Stimulated activated CD4-positive, alpha-beta T cell treated with anti-CD3 and anti-CD28 coated beads, Interleukin-4, amount 100 ng/mL, for 1 hour (primary cell): ENCODE measurements at places on chromosomes 16 and 17.
A peak's percentile ranks its signal among the peaks of the same experiment; 100 is the strongest.

GRCh38 chr17:55710410-55710809, 12.3 kb downstream of the TMEM100 start:
- DNase-seq: no peak

GRCh38 chr17:58391302-58391984, 25.9 kb downstream of the RNF43 start:
- DNase-seq: no peak

- no peak for DNase-seq
Measured at GRCh38 chr17:12097326-12097725, 76.6 kb downstream of the MAP2K4 start.

- no peak for DNase-seq
Measured at GRCh38 chr16:3590736-3591435, 13.7 kb upstream of the NLRC3 start.

DNA sequence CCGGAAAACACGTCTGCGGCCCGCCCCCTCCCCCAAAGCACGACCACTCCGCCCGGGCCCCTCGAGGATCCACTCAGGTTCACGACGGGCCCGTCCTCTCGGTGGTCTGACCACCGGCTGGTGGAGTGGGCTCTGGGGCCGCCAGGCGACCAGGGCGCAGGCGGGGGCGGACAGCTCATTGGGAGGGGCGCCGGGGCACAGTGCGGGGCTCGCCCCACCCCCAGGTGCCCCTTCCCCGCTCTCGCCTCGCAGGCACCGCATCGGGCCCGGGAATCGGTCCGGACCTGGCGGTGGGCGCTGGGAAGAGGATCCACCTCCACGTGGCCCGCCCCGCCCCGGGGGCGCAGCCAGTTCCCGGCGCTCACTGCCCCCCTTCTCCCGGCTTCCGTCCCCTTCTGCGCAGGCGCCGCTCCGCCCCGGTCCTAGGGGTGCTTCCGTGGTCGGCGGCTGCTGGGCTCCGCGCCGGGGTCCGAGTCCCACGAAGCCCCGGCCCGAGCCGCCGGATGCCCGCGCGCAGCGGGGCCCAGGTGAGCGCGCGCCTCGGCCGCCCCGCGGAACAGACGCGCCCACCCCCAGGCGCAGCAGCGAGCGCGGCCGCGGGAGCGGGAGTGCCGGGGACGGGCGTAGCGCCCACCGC, at the start of gene MPG:
TSS of gene MPG (plus strand) at position 419 of the 637 bp plus-strand sequence. CDS start at position 504, 85 bp downstream.
- DNase-seq: peak; percentile 84

- no peak for DNase-seq
Measured at GRCh38 chr17:77555741-77556291, 402.7 kb upstream of the TNRC6C start.

- no peak for DNase-seq
Measured at GRCh38 chr17:73508057-73508930, 136.0 kb downstream of the SDK2 start.

GRCh38 chr17:21375757-21376080, 438 bp upstream of the KCNJ12 start:
- DNase-seq: no peak

GRCh38 chr17:44122816-44123355, 555 bp downstream of the HDAC5 start:
- DNase-seq: peak; percentile 29

- DNase-seq: peak; percentile 21
Measured at GRCh38 chr17:35214631-35215273, 20.6 kb upstream of the SLC35G3 start.

DNA sequence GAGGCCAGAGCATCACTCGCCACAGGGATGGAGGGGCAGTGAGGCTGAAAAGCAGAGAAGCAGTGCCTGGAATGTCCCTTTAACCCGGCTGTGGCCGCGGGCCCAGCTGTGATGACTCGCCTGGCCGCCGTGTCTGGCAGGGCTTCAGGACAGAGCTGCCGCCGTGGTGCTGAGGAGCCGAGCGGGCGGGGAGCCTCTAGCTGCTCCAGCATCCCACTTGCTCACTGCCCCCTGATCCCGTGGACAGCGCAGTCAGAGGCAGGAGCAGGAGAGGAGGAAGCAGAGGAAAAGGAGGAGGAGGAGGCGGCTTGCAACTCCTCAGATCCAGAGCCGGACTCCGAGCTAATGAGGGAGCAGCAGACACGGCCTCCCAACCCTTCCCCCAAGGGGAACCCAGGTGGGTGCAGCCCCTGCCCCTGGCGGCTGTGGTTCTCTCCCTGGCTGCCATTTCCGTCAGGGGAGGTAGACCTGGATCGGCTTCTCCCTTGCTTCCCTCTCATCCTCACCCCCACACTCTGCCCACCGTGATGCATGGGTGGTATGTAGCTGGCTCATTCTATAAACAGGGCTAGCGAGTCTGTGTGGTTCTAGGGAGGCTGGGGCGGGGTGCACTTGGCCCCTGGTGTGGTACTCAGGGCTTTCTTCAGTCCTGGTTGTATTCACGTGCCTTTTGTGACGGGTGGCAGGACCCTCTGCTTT, 165.7 kb downstream of the CMIP start:
- no peak for DNase-seq

DNA sequence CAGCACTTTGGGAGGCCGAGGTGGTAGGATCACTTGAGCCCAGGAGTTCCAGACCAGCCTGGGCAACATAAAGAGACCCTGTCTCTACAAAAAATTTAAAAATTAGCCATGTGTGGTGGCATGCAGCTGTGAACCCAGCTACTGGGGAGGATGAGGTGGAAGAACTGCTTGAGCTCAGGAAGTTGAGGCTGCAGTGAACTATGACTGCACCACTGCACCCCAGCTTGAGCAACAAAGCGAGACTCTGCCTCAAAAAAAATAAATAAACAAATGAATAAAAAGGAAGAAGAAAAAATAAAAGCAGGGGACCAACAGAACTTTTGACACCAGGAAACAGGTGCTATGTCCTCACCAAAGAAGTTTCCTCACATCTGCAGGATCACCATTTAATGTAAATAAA, 14.2 kb downstream of the TERF2 start:
- DNase-seq: no peak

DNA sequence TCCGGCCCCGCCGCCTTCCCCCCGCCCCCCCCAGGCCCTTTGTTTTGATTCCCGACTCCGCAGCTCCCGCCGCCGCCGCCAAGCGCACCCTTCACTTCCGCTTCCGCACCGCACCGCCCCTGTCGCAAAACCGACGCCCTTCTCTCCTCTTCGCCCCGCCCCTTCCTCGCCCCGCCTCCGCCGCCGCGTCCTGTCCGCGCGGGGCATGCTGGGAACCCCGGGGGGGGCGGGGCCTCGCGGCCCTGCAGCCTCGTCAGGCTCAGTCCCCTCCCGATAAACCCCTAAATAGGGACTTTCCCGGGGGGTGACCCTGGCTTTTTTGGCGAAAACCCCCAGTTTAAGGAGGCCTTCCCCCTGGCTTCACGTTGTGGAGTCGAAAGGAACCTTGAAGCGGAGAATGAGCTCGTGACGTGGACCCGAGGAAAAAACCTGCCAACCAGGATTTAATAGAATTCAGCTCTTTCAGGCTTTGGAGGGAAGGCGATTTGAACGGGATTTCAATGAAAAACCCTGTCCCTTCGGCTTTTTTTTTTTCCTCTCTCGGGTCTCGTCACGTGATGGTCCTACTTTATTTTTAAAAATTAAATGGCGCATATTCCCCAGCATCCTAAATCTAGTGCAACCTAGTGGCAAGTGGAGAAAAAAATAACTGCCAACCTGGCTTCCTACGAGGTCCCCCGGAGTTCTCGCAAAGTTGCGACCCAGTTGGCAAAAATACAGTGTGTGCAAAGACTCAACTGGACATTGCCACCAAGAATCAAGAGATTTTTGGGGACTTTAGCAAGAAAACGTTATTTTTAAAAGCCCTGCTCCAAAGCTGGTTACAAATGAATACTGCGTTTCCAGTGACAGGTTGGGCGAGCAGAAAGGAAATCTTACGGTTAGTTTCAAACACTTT, at the start of gene MARF1:
TSS of gene MARF1 (minus strand) at position 107 of the 898 bp plus-strand sequence. CDS start 3,921 bp downstream, outside the sequence.
- DNase-seq: peak; percentile 100

GRCh38 chr17:42655528-42655927, 3.6 kb upstream of the TUBG2 start:
- no peak for DNase-seq

DNA sequence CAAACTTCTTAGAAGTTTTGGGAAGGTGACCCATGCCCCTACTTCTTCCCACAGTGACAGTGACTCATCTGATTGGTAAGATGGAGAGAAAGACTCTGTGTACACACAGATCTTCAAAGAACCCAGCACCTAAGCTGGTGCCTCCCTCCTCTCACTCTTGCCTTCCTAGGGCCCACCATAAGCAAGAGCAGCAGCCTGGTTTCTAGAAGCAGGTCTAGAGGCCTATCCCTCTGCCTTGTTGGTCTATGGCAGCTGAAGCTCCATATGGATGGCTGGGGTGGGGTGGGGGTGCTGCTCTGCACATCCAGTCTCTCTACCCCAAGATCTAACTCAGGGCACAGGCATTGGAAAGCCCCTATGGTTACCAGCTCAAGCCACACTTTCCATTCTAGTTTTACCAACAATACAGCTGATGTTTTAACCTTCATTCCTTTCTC, 47.5 kb downstream of the STAT3 start:
- DNase-seq: peak; percentile 22

- no peak for DNase-seq
Measured at GRCh38 chr16:12323007-12323758, 346.6 kb downstream of the SNX29 start.
